ENCODE measurements at places on chromosomes 7 and 10. TPM values are rescaled to one million over a fixed set of nuclear protein-coding genes. Genes with fewer than 3 reads are reported as not detected.
A peak's percentile ranks its signal among the peaks of the same experiment; 100 is the strongest.

Gene ZNF775
- 7.2 TPM for total RNA-seq

DNA sequence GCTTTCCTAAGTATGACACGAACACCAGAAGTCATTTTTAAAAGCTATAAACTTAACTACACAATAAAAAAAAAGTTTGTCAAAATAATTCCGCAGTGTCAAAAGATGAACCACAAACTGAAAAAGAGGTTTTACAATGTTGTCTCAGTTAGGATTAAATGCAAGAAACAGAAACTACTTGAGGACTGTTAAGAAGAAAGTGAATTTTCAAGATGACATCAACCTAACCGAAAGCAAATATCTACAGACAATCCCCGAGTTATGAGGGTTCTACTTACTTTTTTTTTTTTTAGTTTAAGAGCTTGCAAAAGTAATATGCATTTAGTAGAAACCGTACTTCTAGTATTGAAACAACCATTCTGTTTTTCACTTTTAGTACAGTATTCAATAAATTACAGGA is 62.3 kb downstream of the TFPI2 start:
- DNase-seq, result no peak

DNA sequence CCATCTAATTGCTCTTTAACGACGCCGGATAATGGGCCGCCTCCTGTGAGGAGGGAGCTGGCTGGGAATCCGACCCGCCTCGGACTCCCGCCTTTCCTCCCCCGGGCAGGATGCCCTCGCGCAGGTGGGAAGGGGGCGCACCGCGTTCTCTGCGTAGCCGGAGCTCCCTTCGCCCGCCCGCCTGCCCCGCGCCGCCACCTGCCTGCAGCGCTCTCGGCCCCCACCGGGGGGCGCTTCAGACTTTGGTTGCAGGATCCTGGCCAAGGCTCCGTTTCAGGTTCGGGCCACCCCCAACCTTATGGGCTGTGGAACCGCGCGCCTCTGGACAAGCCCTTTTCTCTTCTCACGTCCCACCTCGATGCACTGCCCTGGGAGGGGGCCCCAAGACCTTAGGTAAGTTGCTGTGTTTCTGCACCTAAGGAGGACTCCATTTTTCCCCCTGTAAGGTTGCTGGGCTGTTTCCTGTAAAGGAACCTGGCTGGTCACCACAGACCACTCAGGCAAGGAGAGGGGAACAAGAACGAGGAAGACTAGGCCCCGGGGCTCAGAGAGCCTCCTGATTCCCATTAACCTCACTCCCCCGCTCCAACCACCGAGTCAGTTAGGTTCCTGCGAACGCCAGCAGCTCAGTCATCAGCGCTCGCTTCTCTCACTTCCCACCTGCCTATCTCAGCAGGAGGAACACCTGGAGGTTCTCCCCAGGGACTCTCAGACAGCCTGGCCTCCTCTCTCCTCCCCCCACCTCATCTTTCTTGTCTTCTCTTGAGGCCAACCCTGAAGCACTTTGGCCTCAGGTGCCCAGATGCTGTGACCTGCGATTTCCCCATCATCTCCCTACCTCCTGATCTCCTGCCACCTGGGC is 11.3 kb upstream of the KAZALD1 start:
- peak; percentile 55 for DNase-seq

- DNase-seq, result no peak
Measured at GRCh38 chr7:87021285-87021684, 38.2 kb downstream of the ELAPOR2 start.

DNA sequence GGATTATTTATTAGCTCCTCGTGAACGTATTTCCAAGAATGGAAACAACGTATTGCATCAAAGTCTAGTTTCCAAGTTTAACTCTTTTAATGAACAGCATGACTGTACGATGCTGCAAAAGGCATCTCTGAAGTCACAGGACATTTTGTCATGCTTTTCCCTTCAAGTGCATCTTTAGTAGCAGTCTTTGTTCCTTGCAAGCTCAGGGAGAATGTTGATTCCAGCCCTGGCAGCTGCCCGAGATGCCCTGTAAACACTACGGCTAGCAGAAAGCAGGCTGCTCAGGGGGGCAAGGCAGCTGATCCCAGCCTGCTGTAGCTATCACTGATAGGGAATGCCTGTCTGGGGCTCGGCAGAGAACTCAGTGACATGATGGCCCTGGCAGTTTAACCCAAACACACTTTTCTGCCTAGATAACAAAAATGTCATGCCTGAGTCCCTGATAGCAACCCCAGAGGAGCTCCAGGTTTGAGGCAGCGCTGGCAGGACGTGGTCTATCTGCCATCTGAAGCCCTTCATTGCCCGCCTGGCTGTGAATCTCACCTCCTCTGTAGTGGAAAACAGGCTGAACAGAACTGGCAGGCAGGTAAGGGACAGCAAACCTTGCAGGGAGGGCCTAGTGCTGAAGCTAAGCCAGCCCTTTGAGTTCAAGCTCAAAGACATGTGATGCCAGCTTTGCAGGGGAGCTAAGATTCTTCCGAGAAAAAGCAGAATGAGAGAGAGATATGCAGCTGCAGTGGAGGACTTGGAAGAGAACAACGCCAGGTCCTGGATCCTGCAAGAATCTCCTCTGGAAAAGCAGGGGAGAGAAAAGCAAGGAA is 264.6 kb downstream of the SNX10 start:
- no peak for DNase-seq

DNA sequence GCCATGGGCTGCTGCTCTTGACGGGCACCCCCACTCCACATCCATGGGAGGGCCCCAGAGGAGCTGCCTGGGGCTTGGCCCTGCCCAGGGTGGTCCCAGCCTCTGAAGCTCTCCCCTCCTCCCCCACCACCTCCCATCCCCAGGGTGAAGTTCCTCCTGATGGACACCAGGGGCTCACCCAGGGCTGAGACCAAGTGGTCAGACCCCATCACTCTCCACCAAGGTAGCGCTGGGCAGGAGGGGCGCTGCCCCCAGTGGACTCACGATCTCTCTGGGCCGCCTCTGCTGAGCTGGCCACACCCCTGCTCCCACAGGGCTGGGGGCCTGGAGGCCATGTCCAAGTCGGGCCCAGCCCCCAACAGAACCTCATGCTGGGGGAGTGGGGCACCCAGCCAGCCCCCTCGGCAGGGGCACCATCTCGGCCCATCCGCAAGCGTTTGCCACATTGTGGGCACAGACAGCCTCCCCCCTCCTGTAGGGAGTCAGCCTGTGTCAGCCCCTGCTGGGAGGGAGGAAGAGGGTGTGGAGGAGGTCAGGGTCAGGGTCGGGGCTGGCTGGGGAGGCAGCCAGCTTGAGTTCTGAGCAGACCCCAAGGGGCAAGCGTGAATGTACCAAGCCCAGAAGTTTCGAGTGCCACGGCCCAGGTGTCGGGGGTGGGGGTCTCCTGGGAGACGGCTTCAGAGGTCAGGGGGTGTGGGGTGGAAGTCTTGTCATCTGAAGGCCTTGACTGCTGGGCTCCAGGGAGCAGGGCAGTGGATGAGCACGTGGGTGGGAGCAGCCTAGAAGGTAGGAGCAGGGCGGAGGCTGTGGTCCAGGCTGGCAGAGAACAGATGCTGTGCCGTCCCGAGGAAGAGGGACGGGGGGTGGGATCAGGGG is 2.8 kb downstream of the UPK3B start:
- peak; percentile 2 for DNase-seq

DNA sequence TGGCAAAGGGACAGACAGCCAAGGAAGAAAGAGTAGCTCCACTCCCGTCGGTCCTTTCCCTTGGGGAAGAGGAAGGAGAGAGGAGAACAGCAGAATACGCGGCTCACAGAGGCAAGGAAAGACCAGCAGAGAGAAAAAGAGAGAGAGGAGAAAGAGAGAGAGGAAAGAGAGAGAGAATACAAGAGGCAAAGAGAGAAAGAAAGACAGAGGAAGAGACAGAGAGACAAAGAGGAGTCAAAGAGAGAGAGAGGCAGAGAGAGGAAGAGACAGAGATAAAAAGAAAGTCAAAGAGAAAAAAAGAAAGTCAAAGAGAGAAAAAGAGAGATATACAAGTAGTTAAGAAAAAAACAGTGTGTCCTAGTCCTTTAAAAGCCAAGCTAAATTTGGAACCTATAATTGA is 23.4 kb upstream of the CHST3 start:
- no peak for DNase-seq

All from HT1080 (cell line).